ENCODE measurements at places on chromosomes 12 and 14.

GRCh38 chr12:16586350-16587109 is 19.4 kb downstream of the LMO3 start:
- DNase-seq = peak; percentile 67

DNA sequence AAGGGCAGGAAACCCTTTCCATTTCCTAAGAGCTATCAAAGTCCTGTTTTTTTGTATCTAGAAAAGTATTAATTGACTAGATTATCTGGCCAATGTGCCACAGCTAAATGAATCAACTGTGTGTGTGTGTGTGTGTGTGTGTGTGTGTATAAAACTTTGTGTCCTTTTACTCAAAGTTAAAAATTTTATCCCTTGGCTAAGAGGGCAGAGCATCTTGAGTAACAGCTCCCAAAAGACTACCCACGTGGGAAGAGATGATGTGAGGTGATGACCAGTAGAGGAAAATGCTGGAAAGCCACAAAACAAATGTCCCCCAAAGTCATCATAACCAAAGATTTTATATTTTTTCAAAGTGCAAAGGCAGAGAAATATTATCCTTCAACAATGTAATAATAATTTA is 90.3 kb downstream of the FAR2 start:
- DNase-seq = no peak

GRCh38 chr12:79645235-79645630 is 45.5 kb downstream of the PAWR start:
- DNase-seq = no peak

- DNase-seq = no peak
These were observed 1.0 kb downstream of the FAIM2 start for GRCh38 chr12:49902399-49903350.

GRCh38 chr12:101931498-101932326 is 54.3 kb downstream of the DRAM1 start:
- DNase-seq = no peak

DNA sequence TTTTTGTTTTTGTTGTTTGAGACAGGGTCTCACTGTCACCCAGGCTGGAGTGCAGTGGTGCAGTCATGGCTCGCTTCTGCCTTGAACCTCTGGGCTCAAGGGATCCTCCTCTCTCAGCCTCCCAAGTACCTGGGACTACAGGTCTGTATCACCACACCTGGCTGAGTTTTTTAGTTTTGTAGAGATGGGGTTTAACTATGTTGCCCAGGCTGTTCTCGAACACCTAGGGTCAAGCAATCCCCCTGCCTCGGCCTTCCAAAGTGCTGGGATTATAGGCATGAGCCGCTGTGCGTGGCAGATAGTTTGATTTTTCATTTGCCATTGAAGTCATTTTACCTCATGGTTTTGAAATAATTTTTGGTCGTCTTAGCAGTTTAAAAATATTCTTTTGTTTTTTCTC is 94.3 kb upstream of the EIF5 start:
- no peak for DNase-seq

DNA sequence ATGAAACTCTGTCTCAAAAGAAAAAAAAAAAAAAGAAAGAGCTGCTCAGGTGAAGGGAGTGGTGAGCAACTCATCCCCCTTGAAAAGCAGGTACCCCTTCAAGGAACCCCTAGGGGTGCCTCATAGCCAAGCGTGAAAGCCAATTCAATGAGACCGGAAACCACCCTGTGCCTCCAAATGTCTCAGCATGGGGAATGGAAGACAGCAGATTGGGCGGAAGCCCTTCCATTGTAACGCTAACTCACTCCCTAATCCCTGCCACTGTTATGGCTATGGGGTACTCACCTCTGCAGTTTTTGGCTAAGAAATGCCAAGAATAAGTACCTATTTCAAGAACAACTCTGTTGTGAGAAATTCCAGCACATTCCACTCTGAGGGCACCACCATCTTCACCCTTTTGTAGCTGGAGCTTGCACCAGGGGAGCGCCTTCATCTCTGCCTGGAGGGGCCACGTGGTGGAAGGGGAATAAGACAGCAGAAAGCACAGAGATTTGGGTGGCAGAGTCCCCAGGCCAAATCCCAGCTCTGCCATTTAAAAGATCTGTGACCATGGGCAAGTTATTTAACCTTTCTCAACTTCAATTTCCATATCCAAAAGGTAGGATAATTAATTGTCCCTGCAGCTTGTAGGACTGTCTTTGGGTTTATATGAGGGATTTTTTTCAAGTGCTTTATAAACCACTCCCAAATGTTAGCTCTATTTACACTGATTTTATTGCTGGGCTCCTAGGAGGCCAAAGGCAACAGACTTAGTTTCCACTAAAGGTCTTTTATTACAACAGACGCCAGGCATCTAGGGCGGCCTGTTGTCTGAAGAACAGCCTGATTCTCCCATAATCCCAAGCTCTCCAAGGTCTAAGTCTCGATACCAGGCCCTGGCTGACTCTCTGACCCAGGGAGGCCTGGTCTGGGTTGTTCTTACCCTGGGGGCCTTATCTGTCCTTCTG is 63.9 kb downstream of the ITPK1 start:
- no peak for DNase-seq

- no peak for DNase-seq
These were observed 36.1 kb downstream of the PPFIBP1 start for GRCh38 chr12:27560126-27560525.

DNA sequence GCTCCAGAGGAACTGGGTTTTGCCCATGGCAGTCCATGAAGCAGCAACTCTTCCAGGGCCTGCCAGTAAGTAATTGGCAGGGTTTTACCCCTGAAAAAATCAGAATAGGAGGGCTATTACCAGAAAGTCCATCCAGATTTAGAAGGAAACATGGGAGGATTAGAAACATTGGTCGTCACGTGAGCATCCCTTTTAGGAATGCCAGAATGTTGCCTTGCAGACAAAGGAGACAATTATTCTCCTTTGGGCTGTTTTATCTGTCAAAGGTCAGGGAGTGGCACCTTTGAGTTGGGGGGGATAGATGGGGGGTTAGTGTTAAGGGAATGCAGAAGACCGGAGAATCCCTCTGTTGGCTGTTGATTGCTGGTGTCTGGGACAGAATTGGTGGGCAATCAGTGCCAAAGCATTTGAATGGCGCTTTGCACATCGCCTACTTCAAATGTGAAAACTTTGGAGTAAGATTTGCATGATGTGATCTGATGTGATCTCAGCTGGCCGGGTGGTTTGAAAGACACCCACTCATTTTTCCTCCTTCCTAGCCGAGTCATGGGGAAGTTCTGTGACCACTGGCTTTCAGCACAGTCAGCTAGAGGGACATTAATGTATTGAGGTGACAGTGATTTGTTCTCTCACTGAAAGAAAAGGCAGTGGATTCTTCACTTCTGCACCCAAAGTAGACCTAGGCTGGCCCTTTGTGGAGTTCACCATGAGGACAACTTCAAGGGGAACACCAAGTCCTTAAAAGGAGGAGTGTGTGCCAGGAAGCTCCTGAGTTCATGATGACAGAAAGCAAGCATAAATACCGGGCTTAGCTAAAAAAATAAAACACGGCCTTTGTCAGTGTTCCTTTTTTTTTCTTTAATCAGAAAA is 31.4 kb downstream of the FLVCR2 start:
- DNase-seq = no peak

GRCh38 chr12:18492372-18493025 is 231.2 kb downstream of the PIK3C2G start:
- peak; percentile 16 for DNase-seq

GRCh38 chr14:100305324-100306100 is 732 bp downstream of the SLC25A29 start:
- peak; percentile 33 for DNase-seq

- DNase-seq = no peak
These were observed 1630.2 kb upstream of the FLRT2 start for GRCh38 chr14:83899706-83900105.

GRCh38 chr12:67498991-67499390 is 149.6 kb upstream of the DYRK2 start:
- peak; percentile 33 for DNase-seq

DNA sequence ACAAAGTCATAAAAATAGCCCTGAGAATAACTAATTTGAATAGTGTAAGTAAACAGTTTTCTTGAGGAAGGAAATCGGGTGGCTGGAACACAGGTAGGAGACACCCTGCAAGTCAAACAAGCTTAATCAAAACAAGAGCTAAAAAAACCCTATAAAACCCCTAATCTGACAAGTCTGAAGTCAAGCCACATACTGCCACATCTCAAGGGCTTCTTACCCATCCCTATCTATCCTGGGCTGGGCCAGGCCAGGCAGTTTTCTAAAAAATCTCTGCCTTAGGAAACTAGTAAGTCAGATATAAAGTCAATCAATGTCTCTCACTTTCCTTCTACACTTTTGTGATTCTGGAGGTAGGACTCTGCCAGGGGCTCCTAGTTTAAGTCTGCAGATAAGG is 15.3 kb downstream of the UBE2N start:
- DNase-seq = no peak

All from AG20443 (cell line).